ENCODE measurements at places on chromosomes 7 and 10.

- no peak for DNase-seq
Observed at GRCh38 chr7:26862834-26863233, 1.6 kb downstream of the SKAP2 start.

DNA sequence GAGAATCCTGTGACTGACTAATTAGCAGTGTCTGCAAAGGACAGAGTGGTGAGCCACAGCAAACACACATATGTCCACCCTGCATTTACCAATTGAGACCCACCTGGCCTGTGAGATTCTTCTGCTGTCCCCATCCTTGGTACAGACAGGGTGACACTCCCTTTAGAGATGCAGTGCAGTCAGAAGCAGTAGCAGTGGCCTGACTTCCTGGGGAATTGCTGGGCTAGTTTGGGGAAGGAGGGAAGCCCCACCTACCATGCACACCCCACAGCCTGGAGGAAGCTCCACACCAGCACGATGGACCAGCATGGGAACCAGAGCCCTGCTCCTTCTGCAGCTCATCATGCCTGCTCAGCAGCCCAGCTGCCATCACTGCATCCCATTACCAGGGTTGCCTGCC is 924.9 kb upstream of the ZNF722 start:
- DNase-seq, result no peak

- DNase-seq, result peak; percentile 80
Observed at GRCh38 chr10:118958984-118959925, 70.3 kb upstream of the NANOS1 start.

GRCh38 chr7:37416378-37417106 is 32.1 kb downstream of the ELMO1 start:
- DNase-seq, result no peak

GRCh38 chr10:80460399-80461207 is 6.5 kb downstream of the TSPAN14 start:
- no peak for DNase-seq

- no peak for DNase-seq
Observed at GRCh38 chr10:69957241-69957885, 95.3 kb upstream of the MACROH2A2 start.

- no peak for DNase-seq
Observed at GRCh38 chr10:95675403-95676116, 18.2 kb downstream of the TCTN3 start.

DNA sequence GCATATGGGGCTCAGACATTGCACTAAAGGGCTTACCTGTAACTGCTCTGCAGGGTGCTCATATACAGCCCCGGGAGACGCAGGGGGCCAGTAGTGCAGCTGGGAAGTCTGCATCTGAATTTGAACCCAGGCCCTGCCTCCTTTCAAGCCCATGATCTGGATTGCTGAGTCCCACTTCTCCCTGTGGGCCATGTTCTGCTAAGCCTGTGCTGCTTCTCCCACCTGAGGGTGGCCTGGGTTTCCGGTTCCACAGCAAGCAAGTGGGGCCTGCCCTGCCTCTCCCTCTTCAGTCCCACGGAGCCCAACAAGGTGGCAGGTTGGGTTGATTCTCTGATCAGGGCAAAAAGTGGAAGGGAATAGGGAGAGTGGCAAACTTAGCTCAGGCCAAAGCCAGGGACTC is 56.6 kb upstream of the GDF10 start:
- DNase-seq, result no peak

DNA sequence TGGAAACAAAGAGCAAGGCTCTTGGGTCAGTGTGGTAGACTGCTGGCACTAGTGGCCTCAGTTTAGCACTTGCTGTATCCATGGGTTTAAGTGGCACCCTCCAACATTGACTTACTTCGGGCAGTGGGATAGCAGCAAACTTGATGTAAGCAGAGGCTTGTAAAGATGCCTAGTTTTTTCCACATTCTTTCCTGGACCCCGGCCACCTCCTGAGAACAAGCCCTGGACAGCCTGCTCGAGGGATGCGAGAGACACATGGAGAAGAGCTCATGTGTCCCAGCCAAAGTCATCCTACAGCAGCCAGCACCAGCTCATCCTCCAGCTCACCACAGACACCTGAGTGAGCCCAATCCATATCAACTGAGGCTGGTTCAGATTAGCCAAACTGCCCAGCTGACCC is 142.7 kb upstream of the PCBD1 start:
- DNase-seq, result no peak

DNA sequence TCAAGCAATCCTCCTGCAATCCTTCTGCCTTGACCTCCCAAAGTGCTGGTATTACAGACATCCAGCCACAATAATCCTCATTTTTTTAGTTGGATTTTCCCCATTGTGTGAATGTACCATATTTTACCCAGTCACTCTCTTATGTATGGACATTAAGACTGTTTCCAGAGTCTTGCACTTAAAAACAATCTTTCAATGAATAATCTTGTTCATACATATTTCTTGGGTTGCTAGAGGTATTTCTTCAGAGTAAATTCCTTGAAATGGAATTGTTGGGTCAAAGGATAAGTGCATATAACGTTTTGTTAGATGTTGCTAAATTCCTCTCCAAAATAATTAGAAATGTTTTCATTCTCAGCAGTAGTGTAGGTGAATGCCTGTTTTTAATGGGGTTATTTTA is 283.1 kb upstream of the KAT6B start:
- no peak for DNase-seq

DNA sequence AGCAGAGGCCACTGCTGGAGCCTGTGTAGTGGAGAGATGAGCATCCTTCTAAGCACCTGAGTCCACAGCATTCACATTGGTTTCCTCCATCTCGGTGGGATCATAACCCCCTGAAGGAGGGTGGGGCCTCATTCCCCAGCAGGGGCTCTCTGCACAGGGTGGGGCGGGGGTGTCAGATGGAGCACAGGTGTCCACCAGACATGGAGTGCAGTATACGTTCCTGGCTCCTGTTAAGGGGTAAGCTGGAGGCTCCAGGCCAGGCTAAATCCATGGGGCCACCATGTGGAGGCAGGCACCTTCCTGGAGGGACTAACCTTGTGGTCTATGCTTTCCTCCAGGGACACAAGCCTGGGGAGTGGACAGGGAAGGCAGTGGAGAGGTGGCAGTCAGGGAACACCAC is 252.6 kb downstream of the GRID1 start:
- no peak for DNase-seq

Data from H54 (cell line).